ENCODE measurements at places on chromosomes 12 and 14.

- DNase-seq, result no peak
These were observed 3.6 kb upstream of the NPAS3 start for GRCh38 chr14:32934881-32935633.

DNA sequence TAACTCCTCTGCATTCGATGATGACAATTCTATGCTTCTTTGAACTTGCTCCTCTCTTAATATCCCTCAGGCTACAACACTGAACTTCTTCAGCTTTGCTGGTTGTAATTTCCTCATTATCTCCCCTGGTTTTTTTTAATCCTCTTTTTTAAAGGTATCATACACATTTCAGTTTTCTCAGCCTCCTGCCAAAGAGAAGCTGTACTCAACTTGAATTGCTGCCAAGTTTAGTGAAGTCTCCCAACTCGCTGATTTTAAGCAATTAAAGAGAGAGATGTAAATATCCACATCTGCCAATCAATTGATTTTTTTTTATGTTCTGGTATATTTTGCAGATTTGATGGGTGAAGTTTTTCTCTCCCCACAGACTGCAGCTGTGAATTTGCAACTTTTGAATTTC, 817.8 kb downstream of the GALC start:
- DNase-seq, result no peak

GRCh38 chr14:71338153-71338552, 430.9 kb downstream of the PCNX1 start:
- no peak for DNase-seq

GRCh38 chr12:53808023-53808705, 56.4 kb upstream of the CISTR start:
- DNase-seq, result no peak

DNA sequence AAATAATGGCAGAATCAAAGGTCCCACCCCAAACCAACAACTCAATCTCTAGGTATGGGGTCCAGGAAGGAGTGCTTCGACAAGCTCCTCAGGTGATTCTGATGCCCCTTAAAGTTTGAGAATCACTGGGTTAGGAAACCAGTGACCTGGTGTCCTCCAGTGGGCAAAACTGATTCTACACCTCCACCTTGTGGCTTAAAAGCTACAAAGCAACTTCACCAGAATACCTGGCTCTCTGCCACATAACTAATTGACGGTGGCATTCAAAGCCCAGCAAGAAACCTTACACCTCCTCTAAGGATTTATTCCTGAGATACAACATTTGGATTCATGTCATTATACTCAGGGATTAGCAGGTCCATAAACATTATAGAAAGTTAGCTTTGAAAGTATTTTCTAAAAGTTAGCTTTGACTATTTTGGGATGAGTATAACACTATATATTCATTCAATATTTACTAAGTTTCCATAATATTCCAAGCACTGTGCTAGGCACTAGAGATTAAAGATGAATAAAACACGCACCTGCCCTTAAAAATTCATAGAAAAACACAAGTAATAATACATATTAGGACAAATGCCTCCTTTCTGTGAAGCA, 45.4 kb downstream of the DCAF5 start:
- DNase-seq, result peak; percentile 71

- no peak for DNase-seq
These were observed 33.6 kb downstream of the FUT8 start for GRCh38 chr14:65446159-65446558.

GRCh38 chr12:55930771-55931316, at the start of gene DGKA:
Gene DGKA, plus strand, starts transcription at chr12:55931162. Its CDS starts 5,342 bp downstream, at chr12:55936504.
- peak; percentile 77 for DNase-seq

DNA sequence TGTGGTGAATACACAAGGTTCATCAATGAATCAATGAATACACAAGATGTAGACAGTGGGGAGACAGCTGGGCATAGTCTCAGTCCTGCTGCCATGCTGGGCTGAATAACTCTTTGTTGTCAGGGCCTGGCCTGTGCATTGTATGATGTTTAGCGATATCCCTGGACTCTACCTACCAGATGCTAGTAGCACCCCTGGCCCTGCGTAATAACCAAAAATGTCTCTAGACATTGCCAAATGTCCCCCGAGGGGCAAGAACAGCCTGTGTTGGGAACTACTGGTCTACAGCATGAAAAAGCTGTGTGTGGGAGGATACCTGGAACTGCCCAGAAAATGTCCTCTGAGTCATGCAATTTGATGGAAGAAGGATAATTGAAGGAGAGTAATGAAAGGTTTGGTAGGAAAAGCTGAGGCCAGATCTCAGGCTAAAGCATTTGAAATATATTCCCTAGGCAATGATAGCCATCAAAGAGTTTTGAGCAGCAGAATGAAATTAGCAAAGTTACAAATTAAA, 128.2 kb downstream of the TMEM30B start:
- DNase-seq, result no peak

- no peak for DNase-seq
These were observed 210.1 kb downstream of the RGS6 start for GRCh38 chr14:72142328-72142727.

- no peak for DNase-seq
These were observed 328.8 kb upstream of the PDE3A start for GRCh38 chr12:20039562-20039961.

GRCh38 chr12:12983420-12984035, 16.5 kb downstream of the HEBP1 start:
- DNase-seq, result peak; percentile 69
